ENCODE measurements at places on chromosomes 5 and 9. TPM values are rescaled to one million over a fixed set of nuclear protein-coding genes. Genes with fewer than 3 reads are reported as not detected.

The MOB3B gene
- total RNA-seq: 0.05 TPM

The CEL gene
- 1.1 TPM for total RNA-seq

The GLDC gene
- total RNA-seq: 4.2 TPM

The DOCK2 gene
- 248 TPM for total RNA-seq

The LURAP1L gene
- total RNA-seq: not detected

The RPL35 gene
- 1,297 TPM for total RNA-seq

The SPINK5 gene
- total RNA-seq: not detected

The SLCO4C1 gene
- 3.6 TPM for total RNA-seq

The NUTM2G gene
- total RNA-seq: not detected

The ZFP37 gene
- 0.81 TPM for total RNA-seq

The GADD45G gene
- 40.0 TPM for total RNA-seq

- H3K4me1 ChIP-seq: no peaks in the 10 kb centered on the region
- peaks cover 8% of the 10 kb centered on the region for H3K27me3 ChIP-seq
- no peak for DNase-seq
- H3K4me3 ChIP-seq: no peak overlapping the region
- H3K27ac ChIP-seq: no peak overlapping the region
- no peaks in the 10 kb centered on the region for H3K36me3 ChIP-seq
These were observed 254.5 kb downstream of the ARRDC3 start for GRCh38 chr5:91128604-91129003.

DNA sequence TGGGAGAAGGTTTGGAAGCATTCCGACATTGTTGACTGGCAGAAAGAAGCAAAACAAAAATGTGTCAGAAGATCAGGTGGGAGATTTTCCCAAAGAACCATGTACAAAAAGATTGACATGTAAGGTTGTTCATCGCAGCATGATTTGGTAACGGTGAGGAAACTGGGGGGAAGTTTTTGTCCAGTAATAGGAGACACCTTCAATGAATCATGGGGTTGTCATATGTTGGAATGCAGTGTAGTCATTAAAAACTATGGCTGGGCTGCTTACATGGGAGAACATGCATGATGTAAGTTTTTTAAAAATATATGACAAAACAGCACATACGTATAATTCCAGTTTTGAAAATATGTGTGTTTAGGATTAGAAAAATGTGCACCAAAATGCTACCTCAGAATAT, 50.5 kb downstream of the HSD17B3 start:
- peaks cover 54% of the 10 kb centered on the region for H3K27me3 ChIP-seq
- no peak overlapping the region for H3K27ac ChIP-seq
- H3K36me3 ChIP-seq: no peaks in the 10 kb centered on the region
- peaks cover 3% of the 10 kb centered on the region for H3K4me1 ChIP-seq
- DNase-seq: no peak
- H3K4me3 ChIP-seq: no peak overlapping the region

- no peak for DNase-seq
- H3K36me3 ChIP-seq: no peaks in the 10 kb centered on the region
- no peak overlapping the region for H3K27ac ChIP-seq
- no peaks in the 10 kb centered on the region for H3K27me3 ChIP-seq
- H3K4me1 ChIP-seq: no peaks in the 10 kb centered on the region
These were observed 479.6 kb upstream of the KLF4 start for GRCh38 chr9:107969141-107969540.

GRCh38 chr9:28960602-28961001, 1387.3 kb upstream of the C9orf72 start:
- H3K36me3 ChIP-seq: no peaks in the 10 kb centered on the region
- no peaks in the 10 kb centered on the region for H3K4me1 ChIP-seq
- H3K27ac ChIP-seq: no peak overlapping the region
- DNase-seq: no peak
- H3K27me3 ChIP-seq: no peaks in the 10 kb centered on the region

- no peak overlapping the region for H3K27ac ChIP-seq
- DNase-seq: no peak
- H3K4me3 ChIP-seq: no peak overlapping the region
- H3K36me3 ChIP-seq: no peaks in the 10 kb centered on the region
- H3K4me1 ChIP-seq: no peaks in the 10 kb centered on the region
These were observed 5.8 kb downstream of the ADAMTS16 start for GRCh38 chr5:5145651-5146529.

GRCh38 chr5:148179234-148179824, 11.0 kb downstream of the SPINK14 start:
- no peaks in the 10 kb centered on the region for H3K4me1 ChIP-seq
- no peaks in the 10 kb centered on the region for H3K36me3 ChIP-seq
- no peak overlapping the region for H3K4me3 ChIP-seq
- H3K27me3 ChIP-seq: peaks cover 10% of the 10 kb centered on the region

DNA sequence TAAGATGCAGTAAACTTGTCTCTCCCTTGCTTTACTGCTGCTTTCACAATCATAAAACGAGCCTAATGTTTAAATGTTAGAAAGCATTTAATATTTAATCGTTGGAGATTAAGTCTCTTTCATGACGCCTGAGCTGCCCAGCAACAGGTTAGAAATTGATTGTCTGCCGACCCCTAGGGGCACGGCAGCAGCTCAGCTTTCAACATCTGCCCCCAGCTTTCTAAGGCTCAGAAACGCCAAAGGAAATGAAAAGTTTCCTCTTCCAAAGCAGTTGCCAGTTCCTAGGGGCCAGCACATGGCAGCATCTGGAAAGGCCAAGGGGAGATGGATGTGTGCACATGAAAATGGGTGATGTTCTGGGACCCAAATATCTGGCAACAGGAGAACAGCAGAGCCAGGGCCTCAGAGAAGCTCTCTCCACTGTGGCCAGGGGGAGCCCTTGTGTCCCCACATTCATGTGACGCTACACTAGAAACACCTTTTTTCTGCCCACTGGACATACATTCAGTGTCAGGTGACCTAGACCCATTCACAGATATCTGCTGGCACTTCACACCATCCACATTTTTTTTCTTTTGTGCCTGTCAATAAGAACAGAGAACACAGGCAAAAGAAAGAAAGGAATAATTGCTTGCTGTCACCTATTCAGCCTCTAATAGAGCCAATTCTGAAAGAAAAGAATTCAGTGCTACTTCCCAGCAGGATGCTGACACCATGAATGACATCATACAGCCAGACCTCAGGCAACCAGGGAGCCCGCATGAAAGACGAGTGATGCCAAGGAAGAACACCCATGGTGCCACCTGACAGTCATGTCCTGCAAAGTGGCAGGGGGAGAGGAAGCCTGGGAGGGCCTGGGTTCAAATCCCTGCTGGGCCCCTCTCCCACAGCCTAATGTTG, 205.0 kb upstream of the TAS2R1 start:
- no peaks in the 10 kb centered on the region for H3K27me3 ChIP-seq
- no peaks in the 10 kb centered on the region for H3K4me1 ChIP-seq
- H3K4me3 ChIP-seq: no peak overlapping the region
- DNase-seq: no peak
- no peaks in the 10 kb centered on the region for H3K36me3 ChIP-seq

DNA sequence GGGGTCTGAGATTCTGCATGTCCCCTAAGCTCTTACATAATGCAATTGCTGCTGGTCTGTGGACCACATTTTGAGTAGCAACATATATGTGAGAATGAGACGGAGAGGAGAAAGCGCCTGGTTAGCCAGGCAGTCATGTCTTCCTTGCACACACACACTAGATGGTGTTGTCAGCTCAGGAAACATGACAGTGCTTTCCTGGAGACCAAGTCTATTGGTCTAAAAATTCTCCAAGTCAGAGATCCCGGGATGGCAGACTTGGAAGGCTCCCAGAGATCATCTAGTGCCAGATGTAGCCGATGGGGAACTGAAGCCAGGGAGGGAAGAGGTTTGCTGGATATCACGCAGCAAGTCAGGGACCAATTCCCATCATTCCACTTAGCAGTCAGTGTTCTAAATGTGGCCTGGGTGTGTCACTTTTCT, 53.4 kb downstream of the GALNT12 start:
- H3K4me1 ChIP-seq: no peaks in the 10 kb centered on the region
- no peaks in the 10 kb centered on the region for H3K36me3 ChIP-seq
- no peak for DNase-seq
- no peak overlapping the region for H3K27ac ChIP-seq

- H3K4me1 ChIP-seq: peaks cover 80% of the 10 kb centered on the region
- H3K4me3 ChIP-seq: peak overlapping the region; percentile 79
- H3K36me3 ChIP-seq: peaks cover 64% of the 10 kb centered on the region
- peak overlapping the region; percentile 90 for H3K27ac ChIP-seq
- no peaks in the 10 kb centered on the region for H3K27me3 ChIP-seq
- DNase-seq: no peak
These were observed 960 bp downstream of the SECISBP2 start for GRCh38 chr9:89319015-89319905.

DNA sequence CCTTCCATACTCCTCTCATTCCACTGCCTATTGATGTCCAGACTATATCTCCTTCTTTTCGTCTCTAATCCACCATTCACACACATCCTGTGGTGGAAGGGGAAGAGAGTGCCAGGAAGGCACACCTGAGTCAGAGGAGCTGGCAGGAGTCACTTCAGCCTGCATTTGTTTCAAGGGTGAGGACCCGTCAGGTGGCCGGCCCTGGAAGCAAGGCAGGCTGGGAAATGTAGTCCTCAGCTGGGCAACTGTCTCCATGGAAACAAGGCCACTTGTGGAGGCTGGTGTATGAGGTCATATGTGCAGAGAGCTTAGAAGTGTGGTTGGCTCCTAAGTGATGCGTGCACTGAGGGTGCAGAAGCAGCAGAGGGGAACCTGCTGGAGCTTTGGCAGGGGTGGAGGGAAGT, 278.4 kb downstream of the NSG2 start:
- no peak overlapping the region for H3K27ac ChIP-seq
- no peaks in the 10 kb centered on the region for H3K4me1 ChIP-seq
- no peak for DNase-seq

DNA sequence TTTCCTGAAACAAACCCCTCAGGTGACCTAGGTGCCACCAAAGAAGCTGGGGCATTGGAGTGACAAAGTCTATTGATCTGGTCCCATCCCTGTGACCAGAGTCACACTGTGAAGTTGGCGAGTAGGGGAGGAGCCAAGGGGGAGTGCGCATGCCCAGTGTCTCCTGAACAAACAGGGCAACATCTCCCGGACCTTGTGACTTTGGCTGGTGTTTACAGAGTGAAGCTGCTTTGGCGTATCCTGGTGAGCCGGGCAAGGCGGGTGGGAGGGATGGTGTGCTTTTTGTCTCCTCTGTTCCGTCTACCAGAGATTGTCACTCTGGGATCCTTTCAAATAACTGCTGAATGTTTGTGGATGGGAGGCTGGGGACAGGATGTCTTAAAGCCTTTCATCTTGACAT, 204.5 kb downstream of the HSPA4 start:
- H3K27ac ChIP-seq: no peak overlapping the region
- H3K4me1 ChIP-seq: peaks cover 11% of the 10 kb centered on the region
- DNase-seq: no peak
- H3K36me3 ChIP-seq: no peaks in the 10 kb centered on the region

- H3K27me3 ChIP-seq: no peaks in the 10 kb centered on the region
- no peak for DNase-seq
- H3K36me3 ChIP-seq: peaks cover 21% of the 10 kb centered on the region
- H3K27ac ChIP-seq: no peak overlapping the region
These were observed 23.9 kb downstream of the LPCAT1 start for GRCh38 chr5:1499851-1500250.

GRCh38 chr5:35316611-35317274, 86.5 kb upstream of the PRLR start:
- H3K36me3 ChIP-seq: no peaks in the 10 kb centered on the region
- no peak for DNase-seq
- no peak overlapping the region for H3K4me3 ChIP-seq
- H3K27me3 ChIP-seq: no peaks in the 10 kb centered on the region
- H3K27ac ChIP-seq: no peak overlapping the region

DNA sequence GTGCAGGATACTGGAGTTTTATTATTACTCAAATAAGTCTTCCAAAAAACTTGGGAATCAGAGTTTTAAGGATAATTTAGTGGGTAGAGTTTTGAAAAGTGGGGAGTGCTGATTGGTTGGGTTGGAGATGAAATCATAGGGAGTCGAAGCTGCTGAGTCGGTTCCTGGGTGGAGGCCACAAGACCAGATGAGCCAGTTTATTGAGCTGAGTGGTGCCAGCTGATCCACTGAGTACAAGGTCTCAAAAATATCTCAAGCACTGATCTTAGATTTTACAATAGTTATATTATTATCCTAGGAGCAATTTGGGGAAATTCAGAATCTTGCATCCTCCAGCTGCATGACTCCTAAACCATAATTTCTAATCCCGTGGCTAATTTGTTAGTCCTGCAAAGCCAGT, 804.9 kb upstream of the SEMA6A start:
- H3K4me3 ChIP-seq: no peak overlapping the region
- H3K36me3 ChIP-seq: no peaks in the 10 kb centered on the region
- no peaks in the 10 kb centered on the region for H3K4me1 ChIP-seq
- DNase-seq: no peak

DNA sequence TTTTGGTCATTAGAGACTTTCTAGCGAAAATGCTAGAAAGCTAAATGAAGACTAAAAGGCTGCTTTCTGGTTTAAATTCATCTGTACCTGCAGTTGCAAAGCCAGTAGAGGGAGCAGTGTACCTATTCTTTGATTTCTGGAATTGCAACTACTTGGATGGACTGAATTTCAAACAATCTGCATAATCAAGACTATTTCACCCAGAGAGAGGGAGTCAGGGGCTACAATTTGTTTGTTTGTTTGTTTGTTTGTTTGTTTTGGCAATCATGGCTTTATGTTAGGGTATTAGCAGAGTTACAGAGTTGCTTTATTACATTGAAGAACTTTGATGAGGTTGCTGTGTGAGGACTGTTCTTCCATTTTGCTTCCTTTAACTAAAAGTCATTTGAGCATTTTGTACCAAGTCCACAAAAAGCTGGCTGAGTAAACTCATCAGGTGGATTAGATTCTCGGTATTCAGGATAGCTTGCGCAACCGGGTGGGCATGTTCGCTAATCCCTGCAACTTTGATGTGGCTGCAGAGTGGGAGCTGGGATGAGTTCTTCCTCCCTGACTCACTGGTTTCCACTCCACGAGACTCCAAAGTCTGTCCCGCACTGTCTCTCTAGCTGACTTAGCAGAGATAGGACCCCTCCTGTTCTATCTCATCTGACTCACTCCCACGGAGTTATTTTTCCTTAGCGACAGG, 80.0 kb upstream of the TUT7 start:
- H3K27me3 ChIP-seq: peaks cover 18% of the 10 kb centered on the region
- H3K4me1 ChIP-seq: no peaks in the 10 kb centered on the region
- H3K36me3 ChIP-seq: no peaks in the 10 kb centered on the region
- H3K4me3 ChIP-seq: no peak overlapping the region

DNA sequence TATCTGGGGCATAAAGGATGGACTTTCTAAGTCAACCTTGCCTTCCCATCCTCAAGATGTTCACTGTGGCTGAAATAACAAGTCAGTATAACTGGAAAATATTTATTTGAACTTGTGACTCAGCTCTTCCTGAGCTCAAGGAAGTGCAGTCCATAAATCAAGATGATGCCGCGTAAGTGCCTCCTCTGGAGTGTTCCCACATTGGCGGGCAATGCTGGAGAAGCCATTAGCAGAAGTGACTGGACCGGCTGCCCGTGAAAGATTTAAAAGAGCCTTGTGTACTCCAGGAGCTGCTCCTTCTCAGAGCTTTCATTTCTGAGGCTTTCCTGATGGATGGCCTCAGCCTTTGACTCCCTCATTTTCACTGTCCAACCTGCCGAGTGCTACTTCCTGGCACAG, 17.4 kb downstream of the TMOD1 start:
- no peak overlapping the region for H3K27ac ChIP-seq
- no peak for DNase-seq
- peaks cover 2% of the 10 kb centered on the region for H3K4me1 ChIP-seq
- no peak overlapping the region for H3K4me3 ChIP-seq

- peaks cover 26% of the 10 kb centered on the region for H3K36me3 ChIP-seq
- DNase-seq: no peak
- peak overlapping the region; percentile 87 for H3K27ac ChIP-seq
- peak overlapping the region; percentile 85 for H3K4me3 ChIP-seq
- peaks cover 67% of the 10 kb centered on the region for H3K4me1 ChIP-seq
- no peaks in the 10 kb centered on the region for H3K27me3 ChIP-seq
These were observed 190.7 kb downstream of the CD180 start for GRCh38 chr5:67005737-67006499.

- H3K4me3 ChIP-seq: no peak overlapping the region
- H3K4me1 ChIP-seq: no peaks in the 10 kb centered on the region
- no peaks in the 10 kb centered on the region for H3K36me3 ChIP-seq
These were observed 76.3 kb upstream of the SEMA6A start for GRCh38 chr5:116650964-116651363.
